ENCODE measurements at places on chromosomes 16 and 17.

DNA sequence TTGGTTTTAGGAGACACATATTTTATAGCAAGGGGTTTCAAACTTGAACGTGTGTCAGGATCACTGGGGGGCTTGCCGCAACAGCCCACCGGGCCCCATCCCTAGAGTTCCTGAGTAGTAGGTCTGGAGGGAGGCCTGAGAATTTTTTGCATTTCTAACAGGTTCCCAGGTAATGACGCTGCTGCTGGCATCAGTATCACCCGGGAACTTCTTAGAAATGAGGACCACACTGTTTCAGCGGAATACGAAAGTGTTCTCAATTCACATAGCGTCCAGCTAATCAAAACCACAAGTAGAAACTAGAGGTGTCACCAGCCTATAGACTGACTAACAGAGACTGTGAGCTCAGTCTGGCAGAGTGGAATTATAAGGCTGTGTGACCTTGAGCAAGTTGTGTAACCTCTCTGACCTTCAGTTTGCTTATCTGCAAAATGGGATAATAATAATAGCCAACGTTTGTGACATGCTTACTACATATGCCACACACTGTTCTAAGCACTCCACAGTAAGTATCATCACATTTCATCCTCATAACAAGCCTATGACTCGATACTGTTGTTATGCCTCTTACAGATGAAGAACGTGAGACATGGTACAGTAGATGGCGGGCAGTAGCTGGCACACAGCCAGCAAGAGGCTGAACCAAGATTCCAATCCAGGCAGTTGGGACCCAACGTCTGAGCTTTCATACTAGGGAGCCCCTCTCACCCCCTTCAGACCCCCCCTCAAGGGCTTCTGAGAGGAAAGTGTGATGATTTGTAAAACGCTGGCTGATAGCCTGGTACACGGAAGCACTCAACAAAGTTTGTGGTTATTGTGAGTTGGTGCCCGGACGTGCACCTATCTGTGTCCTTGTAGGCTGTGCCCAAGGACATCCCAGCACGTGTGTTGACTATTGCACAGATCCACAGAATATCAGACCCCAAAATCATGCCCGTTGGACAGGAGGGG lies 4.6 kb upstream of the ICAM2 start:
- DNase-seq, result no peak

DNA sequence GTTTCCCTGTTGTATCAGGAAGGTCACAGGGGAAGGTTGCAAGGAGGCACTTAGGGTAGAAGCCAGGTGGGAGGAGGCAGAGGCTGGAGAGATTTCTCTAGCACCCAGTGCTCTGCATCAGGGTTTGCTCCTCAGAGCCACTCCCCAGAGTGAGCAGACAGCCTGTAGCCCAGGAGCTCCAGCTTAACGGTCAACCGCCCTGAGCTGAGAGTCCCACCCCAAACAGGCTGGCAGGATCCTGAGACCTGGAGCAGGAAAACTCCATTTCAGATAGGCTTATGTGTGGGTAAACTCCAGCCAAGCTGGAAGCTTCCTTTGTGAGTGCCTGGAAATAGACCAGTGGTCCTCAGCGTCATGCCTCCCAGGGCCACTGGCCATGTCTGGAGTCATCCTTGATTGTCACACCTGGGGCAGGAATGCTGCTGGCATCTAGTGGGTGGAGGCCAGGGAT lies 37.9 kb downstream of the MPRIP start:
- no peak for DNase-seq

DNA sequence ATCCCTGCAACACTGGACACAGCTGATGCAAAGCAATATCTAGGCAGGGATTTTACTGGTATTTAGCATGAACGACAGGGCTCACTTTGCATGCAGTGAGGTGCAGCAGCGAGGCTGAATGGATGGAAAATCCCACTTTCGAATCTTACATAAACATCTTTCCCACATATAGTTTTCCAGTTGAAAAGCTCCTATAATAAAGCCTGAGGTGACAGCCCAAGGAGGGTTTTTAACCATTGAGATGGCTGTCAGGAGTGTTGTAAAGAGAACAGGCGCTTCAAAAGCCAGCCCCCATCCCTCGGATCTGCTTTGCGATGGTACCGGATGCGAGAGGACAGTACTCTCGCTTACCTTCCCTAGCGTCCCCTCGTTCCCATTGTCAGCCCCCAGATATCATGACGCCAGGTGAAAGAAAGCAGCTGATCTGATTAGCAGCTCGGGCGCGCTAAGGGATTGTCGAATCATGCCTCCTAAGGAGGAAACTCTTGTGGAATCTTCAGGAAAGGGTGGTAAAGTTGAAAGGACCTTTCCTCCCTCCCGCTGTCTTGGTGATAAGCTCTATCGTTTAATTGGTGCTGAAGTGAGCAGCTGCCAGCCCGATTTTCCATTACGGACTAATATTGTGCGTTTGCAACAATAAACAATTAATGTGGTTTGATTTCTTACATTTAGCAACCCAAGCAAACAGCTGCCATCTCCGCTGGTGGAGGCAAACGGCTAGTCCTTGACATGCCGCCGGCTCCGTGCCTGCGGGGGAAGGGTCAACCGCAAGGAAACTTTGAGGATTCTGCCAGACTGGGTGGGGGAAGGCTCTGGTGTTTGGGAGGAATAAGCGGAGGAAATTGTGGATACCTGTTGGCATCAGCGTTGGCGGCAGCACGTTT lies 1.8 kb downstream of the CDH8 start:
- peak; percentile 10 for DNase-seq

GRCh38 chr17:29718446-29719039 lies 95.8 kb upstream of the CORO6 start:
- no peak for DNase-seq

- DNase-seq, result no peak
These were observed 43.9 kb upstream of the ZC3H18 start for GRCh38 chr16:88526008-88526905.

- peak; percentile 39 for DNase-seq
These were observed 36.6 kb upstream of the TMEM132E start for GRCh38 chr17:34542700-34543336.

GRCh38 chr17:50421308-50422051 lies 4.5 kb upstream of the ACSF2 start:
- no peak for DNase-seq

DNA sequence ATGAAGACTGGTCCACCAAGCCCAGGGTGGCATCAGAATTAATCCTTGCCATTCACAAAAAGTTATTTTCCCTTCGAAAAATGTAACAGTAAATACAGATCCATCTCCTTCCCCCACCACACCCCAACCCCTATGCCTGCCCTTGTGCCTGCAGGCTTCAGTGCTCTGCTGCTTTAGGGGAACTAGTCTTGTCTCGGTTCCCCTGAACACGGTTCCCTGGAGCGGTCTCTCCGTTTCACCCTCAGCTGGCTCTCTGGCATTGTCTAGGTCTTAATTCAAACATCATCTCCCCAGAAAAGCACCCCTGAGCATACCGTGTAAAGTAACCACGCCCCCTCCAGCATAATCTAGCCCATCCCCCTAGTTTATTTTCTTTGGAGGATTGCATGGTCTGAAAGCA lies 25.8 kb downstream of the EMP2 start:
- no peak for DNase-seq

DNA sequence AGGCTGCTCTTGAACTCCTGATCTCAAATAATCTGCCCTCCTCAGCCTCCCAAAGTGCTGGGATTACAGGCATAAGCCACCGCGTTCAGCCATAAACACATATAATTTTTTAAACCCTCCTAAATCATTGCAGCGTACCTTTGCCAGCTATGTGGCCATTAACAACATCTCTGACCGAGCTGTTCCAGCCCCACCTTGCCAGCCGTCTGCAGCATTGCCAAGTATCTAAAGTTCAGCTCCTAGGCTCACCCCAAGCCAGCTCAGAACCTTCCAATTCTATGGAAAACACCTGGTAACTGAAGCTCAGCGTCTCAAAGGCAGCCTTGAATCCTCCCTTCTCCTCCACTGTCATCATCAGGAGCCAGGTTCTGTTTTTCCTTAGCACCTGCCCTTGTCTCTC lies 5.1 kb upstream of the MEIOB start:
- no peak for DNase-seq

- peak; percentile 58 for DNase-seq
These were observed 530 bp downstream of the GSG1L start for GRCh38 chr16:28062847-28063521.

DNA sequence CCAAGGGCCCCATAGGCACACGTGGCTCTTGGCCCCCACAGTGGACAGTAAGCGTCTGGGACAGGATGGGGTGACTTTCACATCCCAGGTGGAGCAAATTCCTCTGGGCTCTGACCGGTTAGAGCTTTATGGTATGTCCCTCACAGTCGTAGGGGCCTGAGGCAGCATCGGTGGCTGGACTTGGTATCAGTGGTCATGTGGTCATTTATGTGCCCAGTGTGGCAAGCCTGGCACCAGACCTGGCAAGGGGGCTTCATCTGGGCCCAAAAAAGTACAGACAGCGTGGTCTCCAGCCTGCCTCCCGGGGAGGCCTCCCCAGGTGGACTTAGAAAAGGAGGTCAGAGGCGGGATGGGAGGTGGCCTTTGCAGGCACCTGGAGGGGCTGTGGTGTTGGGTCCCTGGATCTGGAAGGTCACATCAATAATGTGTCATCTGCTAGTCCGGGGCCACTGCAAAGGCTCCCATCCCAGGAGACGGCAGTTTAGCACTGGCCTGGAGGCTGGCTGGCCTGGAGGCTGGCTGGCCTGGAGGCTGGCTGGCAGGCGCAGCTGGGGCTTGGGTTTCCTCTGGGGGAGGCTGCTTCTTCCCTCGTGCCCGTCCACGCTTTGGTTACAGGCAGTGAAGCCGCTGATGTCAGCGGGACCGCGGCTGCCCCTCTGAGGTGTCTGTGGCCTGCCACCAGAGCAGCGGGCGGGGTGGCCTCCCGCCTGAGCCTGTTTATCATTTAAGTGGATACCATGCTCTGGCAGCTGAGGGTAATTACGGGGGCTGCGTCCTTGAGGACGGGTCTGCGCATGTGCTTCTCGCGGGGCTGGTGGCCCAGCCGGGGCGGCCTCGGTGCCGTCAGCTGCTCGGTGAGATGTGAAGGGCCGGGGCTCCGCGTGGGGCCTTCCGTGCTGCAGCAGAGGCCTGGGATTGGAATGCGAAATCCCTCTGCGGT lies 20.7 kb upstream of the CBX4 start:
- no peak for DNase-seq

- no peak for DNase-seq
These were observed 380.7 kb upstream of the PMFBP1 start for GRCh38 chr16:72552654-72553053.

DNA sequence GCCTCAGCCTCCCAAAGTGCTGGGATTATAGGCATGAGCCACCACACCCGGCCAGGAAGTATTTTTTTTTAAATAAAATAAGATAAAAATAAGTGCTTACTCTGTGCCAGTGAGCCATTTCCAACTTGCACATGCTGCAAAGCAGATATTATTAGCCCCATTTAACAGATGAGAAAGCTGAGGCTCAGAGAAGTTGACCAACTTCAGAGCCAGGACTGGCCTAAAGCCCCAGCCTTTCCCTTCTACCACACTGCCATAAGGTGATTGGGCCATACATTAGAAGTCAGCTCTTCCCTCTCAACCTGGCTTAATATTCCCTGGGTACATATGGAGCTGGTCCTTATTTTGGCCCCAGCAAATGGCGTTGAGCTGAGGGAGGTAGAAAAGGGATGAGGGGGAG lies 25.1 kb downstream of the NEUROD2 start:
- DNase-seq, result no peak

DNA sequence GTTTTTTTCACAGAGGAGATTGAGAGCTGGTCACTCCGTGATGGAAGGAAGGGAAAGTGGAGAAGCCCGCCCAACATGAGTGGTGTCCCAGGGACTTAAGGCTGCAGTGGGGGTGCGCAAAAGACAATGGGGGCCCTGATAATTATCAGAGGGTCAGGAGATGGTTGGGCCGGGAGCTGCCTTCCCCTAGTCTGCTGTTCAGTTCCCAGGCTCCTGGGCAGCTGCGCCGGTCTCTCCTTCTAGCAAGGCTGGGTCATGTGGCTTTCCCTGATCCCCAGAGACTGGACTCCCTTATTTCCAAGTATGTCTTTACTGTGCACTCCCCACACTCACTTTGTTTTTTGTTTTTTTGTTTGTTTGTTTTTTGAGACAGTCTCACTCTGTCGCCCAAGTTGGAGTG lies 16.2 kb downstream of the CYGB start:
- no peak for DNase-seq

DNA sequence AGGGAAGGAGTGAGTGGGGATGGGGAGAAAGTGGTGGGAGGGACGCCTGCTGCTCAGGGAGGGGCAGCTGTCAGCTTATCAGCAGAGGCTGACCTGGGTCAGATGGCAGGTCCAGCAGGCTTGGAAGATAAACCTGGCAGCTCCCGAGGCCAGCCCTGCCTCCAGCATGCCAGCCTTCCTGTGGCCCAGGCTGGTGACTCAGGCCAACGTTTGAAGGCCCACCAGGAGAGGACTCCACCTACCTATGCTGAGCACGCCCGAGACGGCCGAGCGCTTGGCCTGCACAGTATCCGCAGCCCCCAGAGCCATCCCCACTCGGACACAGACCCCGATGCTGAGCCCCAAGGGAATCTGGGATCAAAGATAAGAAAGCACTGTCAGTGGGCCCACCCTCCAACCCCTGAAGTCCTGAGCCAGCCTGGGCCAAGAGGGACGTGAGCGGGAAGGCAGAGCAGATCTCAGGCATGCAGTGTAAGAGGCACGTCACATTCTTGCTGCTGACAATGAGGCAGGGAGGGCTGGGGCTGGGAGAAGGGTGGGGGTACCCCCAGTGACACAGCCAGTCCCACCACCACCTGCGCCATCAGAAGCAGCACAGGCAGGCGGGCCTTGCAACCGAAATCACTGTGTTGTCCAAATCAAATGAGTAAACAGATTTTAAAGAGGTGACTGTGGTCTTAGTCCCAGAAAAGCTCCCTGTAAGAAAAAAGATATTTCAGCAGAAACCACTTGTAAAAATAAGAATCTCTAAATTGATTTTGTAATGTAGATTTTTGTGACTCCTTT lies 12.4 kb downstream of the SLC47A2 start:
- no peak for DNase-seq

DNA sequence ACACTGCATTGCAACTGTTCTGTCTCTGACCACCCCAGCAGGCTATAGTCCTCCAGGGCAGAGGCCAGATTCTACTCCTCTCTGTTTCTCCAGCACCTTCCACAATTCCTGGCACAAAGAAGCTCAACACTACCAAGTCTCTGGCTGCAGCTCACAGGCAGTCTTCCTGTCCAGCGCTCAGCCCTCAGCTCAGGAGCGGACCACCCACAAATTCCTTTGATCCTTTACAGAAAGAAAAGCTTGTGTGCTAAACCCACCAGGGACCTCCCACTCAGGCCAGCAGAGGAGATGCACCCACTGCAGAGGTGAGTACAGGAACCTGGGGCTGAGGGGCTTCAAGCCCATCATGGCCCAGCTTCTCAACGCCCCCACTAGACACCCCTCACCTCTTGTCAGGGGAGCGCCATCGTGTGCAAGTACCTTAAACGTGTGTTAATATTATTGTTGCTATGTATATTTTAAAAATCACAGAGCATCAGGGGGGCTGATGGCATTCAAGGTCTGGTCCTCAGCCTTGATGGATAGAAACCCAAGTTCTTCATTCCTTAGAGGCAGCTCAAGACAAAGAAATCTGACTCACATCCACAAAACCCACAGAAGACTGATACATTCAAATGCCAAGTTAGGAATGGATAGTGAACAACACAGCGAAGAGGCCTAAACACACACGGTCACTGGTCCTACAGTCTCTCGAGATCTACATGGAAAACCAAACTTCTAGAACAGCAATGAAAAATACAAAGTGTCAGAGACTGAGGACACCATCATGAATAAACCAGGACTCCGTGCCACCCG lies 8.4 kb downstream of the HSDL1 start:
- DNase-seq, result no peak

All from GM03348 (cell line).